NCI-H1048 (cell line): ENCODE measurements at places on chromosomes 7 and 10.

DNA sequence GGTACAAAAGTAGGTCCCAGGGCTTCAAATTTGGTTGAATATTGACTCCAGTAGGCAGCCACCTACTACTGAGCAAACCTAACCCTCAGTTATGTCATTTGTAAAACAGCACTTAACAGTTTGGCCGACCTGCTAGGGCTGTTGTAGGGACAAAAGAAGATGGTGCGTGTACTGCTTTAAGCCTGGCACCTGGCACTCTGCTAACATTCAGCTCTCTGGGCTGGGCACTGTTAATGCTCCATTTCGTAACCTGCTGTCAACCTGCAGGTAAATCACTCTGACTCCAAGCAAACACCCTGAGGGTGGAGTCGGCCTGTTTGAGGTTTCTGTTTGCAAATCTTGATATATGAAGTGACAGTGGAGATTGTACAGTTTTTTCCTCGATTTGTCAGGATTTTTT lies 7.2 kb downstream of the ZKSCAN1 start:
- DNase-seq: no peak

GRCh38 chr7:94567396-94567795 lies 57.8 kb downstream of the CASD1 start:
- DNase-seq: no peak

- no peak for DNase-seq
Measured at GRCh38 chr10:100725869-100726426, 19.4 kb upstream of the PAX2 start.

DNA sequence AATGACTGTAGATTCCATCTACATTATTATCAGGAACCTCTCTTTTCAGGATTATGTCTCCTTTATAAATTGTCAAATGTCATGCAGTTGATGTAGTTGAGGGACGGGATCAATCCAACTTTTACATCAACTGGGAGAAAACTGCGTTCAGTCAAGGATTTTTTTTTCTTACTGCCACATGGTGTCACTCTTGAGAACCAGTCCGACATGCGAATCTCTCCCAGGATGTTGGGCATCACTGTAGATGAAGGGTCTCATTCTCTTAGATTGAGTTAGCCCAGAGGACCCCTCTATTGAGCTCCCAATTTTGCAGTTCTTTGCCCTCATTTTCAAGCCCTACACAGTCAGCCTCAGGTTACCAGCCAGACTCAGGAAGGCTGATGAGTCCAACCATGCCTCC lies 120.3 kb upstream of the PTPRZ1 start:
- DNase-seq: no peak

- DNase-seq: no peak
Measured at GRCh38 chr7:74092321-74092963, 8.8 kb downstream of the LIMK1 start.

DNA sequence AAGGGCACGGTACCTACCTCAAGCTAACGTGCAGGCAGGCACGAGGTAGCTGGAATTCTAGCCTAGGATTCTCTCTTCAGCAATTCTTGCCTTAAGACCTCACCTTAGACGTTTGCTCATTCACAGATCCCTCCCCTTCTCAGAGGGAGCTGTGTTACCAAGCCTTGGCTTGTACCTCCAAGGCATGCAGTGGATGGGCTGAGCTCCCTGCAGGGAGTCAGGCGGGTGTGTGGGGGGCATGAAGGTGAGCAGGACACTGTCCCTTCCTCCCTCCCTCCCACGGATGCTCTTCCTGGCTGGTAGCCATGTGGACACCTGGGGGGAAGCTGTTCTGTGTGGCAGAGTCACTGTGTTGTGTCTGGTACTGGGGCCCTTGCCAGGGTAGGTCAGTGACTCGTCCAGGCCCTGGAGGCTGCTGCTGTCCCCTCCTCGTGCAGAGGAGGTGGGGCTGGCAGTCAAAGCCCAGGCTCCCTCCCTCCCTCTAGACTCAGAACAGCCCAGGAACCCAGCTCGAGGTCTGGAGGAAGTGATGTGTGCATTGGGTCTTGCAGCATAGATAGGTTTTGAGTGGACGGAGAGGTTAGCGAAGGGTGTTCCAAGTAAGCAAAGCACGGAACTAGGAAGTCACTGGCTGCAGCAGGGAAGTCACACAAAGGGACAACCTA lies 222.2 kb upstream of the SH2B2 start:
- DNase-seq: no peak

- DNase-seq: no peak
Measured at GRCh38 chr10:47192273-47192672, 107.7 kb upstream of the GDF10 start.

DNA sequence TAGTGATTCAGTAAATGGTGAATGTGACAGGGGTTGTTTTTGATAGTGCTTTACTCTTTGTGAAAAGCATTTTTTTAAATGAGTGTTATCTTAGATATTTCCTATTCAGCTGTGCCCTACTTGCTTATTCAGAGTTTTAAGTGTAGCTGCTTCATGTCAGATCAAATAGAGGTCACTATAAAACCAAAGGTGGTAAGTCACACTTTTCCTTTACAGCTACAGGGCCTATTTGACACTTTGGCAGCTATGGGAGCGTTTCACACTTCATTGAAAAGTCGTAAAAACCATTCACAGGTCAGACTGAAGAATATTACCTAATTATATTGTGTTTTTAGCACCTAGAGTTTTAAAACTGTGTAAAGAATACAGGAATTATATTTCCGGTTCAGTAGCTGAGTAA lies 67.3 kb downstream of the ANKIB1 start:
- no peak for DNase-seq

GRCh38 chr10:125451319-125451718 lies 231.6 kb downstream of the TEX36 start:
- no peak for DNase-seq

GRCh38 chr7:67553378-67553777 lies 556.7 kb downstream of the TYW1 start:
- DNase-seq: no peak

GRCh38 chr7:85567983-85568382 lies 381.1 kb upstream of the SEMA3D start:
- DNase-seq: no peak

DNA sequence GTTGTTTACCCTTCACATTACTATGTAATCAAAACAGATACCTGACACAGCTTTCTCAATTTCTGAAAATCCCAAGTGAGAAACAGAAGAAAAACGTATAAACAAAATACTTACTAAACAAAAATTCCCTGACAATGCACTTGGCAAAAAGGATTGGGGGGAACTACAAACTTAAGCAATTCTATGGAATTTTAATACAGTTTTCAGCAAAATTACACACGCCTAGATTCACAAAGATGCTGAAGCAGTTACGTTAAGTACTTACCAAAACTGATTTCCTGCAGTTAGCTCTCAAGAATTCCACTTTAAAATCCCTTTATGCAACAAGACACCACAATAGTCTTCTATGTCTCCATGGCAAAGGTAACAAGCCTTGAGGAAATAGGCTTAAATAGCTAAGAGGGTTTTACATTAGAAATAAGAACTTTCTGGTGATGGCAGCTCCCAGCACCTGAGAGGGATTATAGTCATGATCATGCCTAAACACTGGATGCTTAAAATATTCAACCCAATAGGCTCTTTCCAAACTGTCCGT lies 10.8 kb downstream of the TOMM7 start:
- no peak for DNase-seq

GRCh38 chr7:30422922-30423321 lies 55.7 kb downstream of the NOD1 start:
- DNase-seq: no peak

- no peak for DNase-seq
Measured at GRCh38 chr10:31319602-31320549, 860 bp downstream of the ZEB1 start.

- DNase-seq: no peak
Measured at GRCh38 chr10:124160176-124160575, 66.8 kb upstream of the CHST15 start.
